Chondrocyte (in vitro differentiated cells): ENCODE measurements at places on chromosomes 5 and 9.

GRCh38 chr9:130058887-130059286 is 5.2 kb downstream of the GPR107 start:
- no peak for DNase-seq

DNA sequence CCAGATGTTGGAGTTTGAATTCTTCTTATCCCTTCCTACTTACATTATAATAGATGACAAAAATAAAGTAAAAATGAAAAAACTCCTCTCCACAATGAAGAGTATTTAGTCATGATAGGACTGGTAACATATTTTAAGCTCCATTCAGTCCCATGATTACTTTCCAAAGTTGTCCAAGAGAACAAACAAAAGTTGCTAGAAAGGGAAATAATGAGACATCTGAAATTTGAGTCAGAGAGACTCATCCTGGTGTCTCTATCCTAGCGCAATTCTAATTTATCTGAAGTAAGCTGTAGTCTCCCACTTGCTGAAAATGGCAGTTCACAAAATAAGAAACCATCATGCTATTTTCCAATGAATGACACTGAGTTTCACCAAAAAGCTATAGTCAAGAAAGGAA is 152.2 kb downstream of the BNC2 start:
- no peak for DNase-seq

DNA sequence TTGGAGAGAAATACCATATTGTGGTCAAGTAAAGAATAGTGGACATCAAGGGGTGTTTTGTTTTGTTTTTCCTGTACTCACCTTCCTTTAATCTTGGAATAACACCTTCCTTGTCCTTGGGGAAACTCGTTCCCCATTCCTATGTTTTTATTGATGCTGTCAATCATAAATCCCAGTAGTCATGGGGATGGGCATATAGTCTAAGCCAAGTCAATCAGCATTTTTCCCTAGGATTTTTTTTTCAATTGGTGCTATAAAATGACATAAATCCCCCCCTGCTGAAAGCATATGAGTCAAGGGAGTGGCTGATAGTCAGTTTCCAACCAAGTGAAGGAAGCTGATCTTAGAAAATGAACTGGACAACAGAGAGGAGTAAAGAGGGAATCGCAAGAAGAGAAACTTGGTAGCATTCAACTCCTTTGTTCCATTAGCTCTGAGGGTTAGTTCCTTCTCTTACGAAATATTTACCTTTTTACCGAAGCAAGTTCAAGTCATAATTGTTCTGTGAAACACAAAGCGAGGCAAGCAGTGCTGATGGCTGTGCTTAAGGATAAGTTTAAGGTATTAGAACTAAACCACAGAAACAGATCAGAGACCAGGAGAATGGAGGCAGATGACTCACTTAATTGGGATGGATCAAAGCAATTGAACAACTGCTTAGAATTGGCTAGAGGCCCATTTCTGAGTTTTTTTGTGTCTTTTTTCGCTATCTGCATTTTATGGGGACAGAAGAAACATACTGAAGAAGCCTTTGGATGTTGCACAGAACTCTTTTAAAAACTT is 218.6 kb downstream of the SEMA6A start:
- DNase-seq, result no peak

DNA sequence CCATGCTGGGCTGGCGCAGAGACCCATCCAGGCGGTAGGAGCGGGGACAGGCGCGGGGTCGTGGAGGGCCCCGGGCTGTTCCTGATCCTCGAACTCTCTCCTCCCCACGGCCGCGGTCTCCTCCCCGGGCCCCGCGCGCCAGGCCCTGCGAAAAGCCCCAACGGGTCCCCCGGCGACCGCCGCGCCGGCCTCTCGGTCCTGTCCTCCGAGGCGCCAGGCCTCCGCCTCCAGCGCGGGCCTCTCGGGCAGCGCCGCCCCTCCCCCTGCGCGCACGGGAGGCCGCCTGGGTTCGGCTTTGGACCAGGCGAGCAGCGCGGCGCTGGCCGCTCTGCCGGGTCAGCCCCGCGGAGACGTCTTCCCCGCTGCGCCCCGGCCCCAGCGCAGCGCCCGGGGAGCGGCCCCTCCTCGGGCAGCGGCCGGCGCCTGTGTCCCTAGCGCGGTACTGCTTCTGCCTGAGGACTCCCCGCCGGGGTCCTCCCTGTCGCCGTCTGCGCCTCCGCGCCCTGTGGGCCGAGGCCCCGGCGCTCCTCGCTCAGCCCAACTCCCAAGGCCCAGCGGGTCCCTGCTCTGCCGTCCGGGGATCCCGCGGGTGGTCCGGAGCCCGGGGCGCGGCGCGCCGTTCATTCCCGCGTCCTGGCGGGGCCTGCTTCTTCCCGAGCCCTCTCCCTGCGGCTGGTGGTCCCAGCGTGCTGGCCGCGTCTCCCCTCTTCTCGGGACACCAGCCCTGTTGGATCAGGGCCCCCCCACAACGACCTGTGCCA is 13.4 kb downstream of the COL23A1 start:
- no peak for DNase-seq

GRCh38 chr5:122415030-122415800 is 103.2 kb downstream of the SNCAIP start:
- DNase-seq, result no peak

- DNase-seq, result no peak
Measured at GRCh38 chr9:69997524-69997923, 46.1 kb upstream of the MAMDC2 start.
